ENCODE measurements at places on chromosomes 3 and 15.

DNA sequence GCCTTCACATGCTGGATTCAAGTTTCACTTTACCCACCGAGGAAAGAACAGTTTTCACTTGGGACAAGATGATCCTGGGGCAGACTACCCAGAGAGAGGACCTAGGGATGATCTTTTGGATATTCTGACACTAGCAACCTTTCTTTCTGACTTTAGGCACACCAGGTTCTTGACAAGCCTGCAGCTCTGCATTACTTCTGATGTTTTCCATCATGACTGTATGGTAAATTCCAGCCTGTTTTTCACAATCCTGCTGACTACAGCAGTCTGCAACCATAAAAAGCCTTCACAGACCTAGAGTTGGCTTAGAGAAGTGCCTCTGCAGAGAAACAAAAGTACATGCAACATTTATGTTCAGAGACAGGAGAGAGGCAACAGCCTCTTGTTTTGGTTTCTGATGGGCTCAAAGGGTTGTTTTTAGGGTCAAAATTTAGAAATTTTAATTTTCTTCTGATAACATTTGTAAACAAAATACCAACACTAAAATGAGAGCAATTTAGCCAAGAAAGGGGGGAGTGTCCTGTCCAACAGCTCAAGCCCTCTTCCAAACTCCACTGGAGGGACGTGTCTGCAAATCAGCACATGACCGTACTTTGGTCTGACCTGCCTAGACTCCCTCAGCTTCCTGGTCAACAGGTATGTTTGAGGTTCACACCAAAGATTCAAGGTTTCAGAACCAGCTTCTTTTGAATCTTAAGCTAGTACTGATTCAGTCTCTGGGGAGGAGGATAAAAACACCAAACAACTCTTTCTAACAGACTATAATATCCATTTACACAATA lies 799 bp downstream of the ABI3BP start:
- no peak for DNase-seq

- no peak for DNase-seq
Observed at GRCh38 chr3:143065364-143065763, 54.2 kb upstream of the CHST2 start.

- no peak for DNase-seq
Observed at GRCh38 chr15:94478763-94479162, 247.4 kb downstream of the MCTP2 start.

DNA sequence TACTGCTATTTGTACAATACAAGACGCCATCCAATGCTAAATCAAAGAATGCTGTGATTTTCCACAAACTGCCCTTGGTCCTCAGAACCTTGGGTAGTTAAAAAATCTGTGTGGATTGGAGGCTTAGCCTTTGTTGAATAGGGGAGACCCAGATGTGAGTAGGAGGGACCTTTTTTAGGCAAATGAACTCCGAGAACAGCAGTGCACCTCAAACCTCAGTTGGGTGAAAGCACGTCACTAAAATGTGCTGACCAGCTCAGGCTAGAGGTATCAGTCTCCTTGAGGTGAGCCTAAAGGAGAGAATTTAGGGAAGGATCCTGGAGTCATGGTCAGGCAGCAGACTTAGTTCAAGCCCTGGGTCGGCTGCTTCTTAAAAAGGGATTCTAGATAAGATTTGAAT lies 200.7 kb downstream of the SOX2 start:
- DNase-seq = no peak

GRCh38 chr15:52039925-52040781 lies 21.1 kb downstream of the MAPK6 start:
- peak; percentile 82 for DNase-seq

DNA sequence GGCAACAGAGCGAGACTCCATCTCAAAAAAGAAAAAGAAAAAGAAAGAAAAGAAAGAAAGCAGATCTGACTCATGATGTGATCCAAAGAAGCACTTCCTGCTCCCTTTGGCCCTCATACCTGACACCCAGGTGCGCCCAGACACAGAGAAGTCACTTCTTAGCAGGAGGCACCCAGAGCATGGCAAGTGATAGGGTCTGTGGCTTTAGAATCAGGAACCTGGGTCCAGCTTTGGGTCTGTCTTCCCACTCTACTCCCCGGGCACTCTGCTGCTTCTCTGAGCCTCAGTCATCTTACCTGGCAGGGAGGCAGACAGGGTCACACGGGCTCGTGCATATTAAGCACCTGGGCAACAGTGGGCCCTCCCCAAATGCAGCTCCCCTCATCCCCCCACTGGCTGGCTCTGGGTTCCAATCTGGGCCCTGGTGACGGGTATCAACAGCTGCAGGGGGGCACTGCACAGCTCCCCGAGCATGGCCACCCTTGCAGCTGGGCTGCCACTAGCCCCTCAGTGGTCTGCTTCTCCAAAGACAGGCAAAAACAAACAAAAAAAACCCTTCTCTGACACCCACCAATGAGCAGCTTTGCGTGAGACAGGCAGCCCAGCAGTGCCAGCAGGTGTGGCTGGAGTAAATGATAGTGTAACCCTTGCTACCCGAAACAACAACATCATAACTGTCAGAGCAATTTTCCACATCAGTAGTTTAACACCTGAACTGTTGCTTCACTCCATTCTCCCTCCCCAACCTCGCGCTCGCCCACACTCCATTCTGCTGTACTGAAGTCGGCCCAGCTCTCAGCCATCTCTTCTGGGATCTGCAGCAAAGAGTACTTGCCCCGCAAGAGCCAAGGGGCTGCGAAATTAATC lies 99.8 kb downstream of the MEGF11 start:
- DNase-seq = no peak
